ENCODE measurements at places on chromosomes 3 and 15.

DNA sequence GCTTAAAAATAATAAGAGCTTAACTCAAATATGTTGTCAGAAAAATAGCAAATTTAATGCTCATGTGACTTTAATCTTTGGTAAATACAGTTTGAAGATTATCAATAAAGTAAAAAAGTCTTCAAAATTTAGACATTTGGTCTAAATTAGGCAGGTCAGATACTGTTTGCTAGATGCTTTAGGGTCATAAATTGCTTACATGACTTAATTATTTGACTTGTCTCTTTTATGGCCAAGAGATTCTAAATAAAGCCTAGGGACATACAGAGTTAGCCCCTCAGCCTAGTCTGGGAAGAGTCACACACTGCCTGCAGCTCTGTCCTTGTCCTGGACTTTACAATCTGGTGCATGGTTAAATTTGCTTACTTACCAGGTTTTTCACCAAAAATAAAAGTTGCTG lies 198.3 kb upstream of the LRRFIP2 start:
- no peak for DNase-seq

GRCh38 chr3:194102436-194102835 lies 33.5 kb upstream of the HES1 start:
- DNase-seq: no peak

DNA sequence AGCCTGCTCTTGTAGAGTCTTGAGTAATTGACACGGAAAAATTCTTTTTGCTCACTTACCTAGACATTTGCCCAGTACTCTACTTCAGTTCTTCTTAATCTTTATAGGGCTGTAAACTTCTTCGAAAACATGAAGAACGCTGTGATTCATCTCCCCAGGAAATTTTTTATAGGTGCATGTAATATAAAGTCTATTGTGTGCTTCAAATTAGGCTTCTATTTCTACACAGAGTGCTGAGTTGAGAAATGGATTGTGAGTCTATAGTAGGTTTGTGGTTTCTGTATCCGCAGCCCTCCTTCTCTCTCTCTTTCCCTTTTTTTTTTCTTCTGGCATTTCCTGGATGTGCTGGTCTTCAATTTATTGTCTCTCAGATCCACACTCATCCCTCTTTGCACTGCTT lies 183.3 kb upstream of the DCBLD2 start:
- DNase-seq: no peak

DNA sequence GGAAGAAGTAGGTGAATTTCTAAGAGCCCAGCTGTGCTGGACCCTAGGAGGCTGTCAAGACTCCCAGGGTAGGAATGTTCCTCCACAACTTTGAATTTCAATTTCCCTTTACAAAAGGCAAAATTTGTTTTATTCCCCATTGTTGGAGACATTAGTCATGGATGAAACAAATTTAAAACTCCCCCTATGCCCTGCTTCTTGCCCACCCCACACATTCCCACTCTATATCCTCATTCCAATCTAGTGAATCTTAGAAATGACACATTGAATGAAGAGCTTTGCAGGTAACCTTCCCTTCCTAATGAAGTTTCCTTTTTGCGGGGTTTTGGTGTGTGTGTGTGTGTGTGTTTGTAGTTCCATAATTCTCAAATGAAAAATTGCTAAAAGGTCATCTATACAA lies 72.6 kb downstream of the CCNL1 start:
- no peak for DNase-seq

- DNase-seq: no peak
These were observed 91.8 kb upstream of the ETV5 start for GRCh38 chr3:186200726-186201125.

DNA sequence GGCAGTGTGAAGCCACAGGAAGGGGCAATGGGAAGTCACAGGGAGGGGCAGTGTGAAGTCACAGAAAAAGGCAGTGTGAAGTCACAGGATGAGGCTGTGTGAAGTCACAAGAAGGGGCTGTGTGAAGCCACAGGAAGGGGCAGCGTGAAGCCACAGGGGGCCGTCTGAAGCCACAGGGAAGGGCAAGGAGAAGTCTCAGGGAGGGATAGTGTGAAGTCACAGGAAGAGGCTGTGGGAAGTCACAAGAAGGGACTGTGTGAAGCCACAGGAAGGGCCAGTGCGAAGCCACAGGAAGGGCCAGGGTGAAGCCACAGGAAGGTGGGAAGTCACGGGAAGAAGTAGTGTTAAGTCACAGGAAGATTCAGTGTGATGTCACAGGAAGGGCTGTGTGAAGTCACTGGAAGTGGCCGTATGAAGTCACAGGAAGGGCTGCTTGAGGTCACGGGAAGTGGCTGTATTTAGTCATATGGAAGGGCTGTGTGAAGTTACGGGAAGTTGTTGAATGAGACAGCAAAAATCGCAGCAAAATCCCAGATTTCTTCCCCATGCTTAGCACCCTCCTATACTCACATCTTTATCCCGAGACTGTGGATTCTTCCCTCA lies 38.6 kb downstream of the GASK1A start:
- no peak for DNase-seq

- DNase-seq: no peak
These were observed 13.8 kb downstream of the TLNRD1 start for GRCh38 chr15:81014446-81015093.

DNA sequence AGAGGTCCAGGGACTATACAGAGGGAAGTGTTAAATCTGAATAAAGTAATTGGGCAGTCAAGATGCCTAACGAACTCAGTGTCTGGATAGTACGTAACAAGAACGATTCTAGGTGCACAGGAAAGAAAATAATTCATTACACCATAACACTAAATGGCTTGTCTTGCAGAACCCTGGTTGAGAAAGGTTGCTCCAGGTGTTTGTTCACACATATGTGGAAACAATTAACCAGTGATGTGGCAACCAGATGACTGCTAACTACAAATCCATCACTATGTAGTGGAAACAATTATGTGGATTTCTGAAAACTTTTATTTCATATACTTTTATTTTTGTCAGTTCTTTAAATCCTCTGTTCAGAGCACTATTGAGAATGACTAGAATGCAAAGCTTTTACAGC lies 10.4 kb upstream of the HDC start:
- no peak for DNase-seq

GRCh38 chr3:4586381-4586780 lies 93.2 kb downstream of the ITPR1 start:
- DNase-seq: no peak

- DNase-seq: no peak
These were observed 34.9 kb downstream of the PPP1R2 start for GRCh38 chr3:195508185-195508584.

GRCh38 chr15:41124058-41124457 lies 8.0 kb upstream of the INO80 start:
- DNase-seq: no peak

DNA sequence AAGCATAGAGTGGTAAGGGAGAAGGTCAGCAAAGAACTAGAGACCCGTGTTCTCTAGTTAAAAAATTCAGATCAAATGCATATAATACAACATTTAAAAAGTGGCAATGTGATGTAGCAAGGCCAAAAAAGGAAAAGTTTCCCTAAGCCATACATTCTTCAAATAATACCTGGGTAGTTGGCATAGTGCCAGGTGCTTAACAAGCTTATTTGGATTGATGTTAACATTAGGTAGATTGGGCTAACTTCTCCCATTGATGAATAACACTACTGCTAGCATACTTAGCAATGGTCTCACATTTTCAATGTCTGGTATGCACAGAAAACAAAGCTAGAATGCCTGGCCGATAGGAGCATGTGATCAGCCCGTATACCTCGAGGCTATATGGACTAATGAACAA lies 283.6 kb upstream of the RARB start:
- DNase-seq: no peak

- no peak for DNase-seq
These were observed 222.0 kb downstream of the MCTP2 start for GRCh38 chr15:94453227-94453988.

DNA sequence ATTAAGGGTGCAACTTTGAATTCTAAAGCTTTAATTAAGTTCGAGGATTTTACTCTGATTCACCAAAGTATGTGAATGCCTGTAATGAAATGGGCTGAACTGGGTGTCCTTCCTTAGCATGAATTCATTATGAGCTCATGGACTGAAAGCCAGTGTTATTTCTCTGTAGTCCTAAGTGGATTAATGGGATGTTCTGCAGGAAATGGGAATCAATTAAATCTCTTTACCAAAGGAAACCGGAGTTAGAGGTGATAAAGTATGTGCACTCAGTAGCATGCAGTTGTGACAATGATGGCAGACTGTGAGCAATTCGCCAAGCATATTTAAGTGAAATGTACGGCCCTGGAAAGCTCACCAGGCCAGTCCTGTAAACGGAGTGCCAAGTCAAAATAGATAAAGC lies 138.7 kb downstream of the CHL1 start:
- DNase-seq: no peak

- DNase-seq: no peak
These were observed 9.8 kb upstream of the TNK2 start for GRCh38 chr3:195918176-195918575.

DNA sequence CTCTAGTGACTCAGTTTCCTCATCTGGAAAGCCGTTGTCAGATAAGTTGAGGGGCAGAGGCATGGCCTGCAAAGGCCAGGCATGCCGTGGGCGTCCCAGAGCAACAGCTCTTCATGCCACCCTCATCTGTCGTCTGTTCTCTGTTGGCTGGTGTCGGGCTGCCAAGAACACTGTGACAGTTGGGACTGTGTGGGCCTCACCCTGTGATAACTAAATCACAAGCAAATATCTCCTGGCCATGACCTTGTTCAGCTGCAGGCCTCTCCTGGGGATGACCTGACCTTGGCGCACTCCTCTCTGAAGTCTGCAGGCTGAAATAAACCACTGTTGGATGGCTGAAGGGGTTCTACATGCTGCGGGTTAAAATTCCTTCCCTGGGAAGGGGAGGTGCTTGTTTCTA lies 145.9 kb downstream of the SHQ1 start:
- no peak for DNase-seq

DNA sequence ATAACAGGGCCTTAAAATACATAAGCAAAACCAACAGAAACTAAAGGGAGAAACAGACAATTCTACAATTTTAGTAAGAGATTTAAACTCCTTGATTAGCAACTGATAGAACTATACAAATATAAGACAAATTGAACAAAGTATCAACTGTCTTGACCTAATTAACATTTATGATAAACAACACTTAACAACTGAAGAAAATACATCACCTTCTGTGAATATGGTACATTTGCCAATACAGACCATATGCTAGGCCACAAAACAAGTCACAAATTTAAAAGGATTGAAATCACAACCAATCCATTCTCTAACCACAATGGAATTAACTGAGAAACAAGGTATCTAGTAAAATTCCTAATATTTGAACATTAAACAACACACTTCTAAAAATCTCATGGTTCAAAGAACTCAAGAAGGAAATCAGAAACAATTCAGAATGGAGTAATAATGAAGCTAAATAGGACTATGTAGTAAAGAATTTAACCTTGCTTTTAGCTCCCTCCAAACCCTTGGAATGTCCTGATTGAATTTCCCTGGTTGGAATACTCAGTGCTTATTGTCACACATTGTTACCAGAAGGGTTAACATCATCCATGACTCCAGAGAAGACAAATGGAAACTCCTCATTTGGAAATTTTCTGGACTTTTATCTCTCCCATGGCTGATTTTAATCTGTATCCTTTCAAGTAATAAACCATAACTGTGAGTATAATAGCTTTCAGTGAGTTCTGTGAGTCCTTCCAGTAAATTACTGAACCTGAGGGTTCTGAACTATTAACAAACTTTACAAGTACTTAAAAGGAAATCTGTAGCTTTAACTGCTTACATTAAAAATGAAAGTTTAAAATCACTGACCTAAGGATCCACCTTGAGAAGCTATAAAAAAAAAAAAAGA lies 88.8 kb downstream of the DLG1 start:
- no peak for DNase-seq

- no peak for DNase-seq
These were observed 40.5 kb upstream of the XIRP1 start for GRCh38 chr3:39232859-39233258.

DNA sequence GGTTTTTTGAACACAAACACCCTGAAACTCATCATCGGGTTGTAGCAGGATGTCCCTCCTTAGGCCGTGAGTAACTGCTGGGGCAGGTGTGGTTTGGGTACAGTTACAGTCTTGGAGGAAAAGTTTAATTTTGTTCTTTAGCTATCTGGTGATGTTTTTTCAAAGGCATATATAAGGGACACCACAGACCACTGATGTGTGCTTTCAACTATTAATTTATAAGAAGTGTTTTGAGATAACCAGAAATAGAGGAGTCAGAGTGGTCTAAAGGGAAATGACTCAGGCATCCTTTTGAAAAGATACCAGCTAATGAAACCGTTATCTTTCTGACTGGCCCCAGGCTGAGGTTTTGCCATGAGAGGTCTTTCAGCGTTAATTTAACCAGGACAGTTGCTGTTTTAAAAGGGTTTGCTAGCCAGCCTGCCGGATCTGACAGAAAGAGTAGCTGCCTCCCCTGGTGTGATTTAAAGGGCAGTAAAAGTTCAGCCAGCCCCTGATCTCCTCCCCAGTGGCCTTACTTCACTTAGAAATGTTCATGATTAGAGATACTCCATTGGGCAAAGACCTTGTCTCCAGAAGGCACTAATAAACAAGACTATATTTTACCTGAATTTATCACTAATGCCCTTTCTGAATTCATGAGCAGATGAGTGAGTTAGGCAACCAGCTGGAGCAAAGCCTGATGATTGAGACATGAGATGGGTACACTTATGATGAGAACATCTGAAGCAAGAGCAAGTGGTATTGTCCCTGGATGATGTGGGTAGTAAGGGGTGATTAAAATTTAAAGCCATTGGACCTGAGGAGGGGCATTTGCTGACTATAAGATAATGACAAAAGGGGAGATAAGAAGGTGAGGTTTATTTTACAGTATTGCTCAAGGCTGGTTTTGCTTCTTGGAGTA lies 482.5 kb upstream of the TBL1XR1 start:
- no peak for DNase-seq

- no peak for DNase-seq
These were observed 493.4 kb downstream of the OTOL1 start for GRCh38 chr3:161990036-161990435.

- DNase-seq: no peak
These were observed 260.5 kb downstream of the PYDC2 start for GRCh38 chr3:191721390-191721861.

DNA sequence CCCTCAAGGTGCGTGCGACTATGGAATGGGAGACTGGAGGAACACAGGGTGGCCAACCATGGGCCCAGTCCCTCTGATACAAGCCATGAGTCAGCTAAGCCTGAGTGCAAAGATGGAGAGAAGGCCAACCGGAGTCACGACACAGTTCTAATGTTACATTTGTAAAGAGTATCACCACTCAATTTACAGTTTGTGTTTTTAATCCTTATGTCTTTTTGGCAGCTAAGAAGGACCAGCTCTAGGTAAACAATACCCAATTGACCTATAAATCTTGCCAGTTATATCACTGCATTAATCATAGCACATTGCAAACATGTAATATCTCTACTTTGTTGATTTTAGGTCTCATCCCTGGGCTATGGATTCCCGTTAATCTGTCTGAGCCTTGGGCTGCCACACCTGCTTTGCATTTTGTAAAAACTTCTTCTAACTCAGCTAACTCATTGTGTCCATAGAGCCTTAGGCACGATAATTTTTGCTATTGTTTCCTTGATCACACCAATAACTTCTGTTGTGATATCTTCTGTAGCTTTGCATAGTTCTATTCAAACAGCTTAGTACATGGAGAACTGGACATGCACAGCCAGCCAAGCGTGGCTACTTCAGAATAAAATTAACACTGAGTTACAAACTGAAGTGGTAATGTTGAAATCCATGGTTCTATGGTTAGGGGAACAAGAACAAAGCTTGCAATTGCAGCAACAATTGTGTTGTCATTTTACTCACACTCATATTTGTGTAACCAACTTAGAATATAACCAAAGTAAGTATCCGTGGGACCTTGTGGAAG lies 50.3 kb downstream of the LSM3 start:
- DNase-seq: no peak

- peak; percentile 89 for DNase-seq
These were observed 18.4 kb downstream of the SPATA12 start for GRCh38 chr3:57078635-57079473.

- DNase-seq: no peak
These were observed 126.3 kb upstream of the ABI3BP start for GRCh38 chr3:101119535-101119934.
